ENCODE measurements at places on chromosomes 13 and 19. TPM values are rescaled to one million over a fixed set of nuclear protein-coding genes. Genes with fewer than 3 reads are reported as not detected.

Gene ANGPTL8
- total RNA-seq: not detected

Gene SIGLEC10
- total RNA-seq: not detected

Gene CYP2A6
- total RNA-seq: 0.41 TPM

Gene KLK2
- total RNA-seq: not detected

Gene DMKN
- total RNA-seq: 5.6 TPM

Gene ZNF525
- total RNA-seq: 23.4 TPM

Gene CFD
- total RNA-seq: 9.9 TPM

Gene PSG7
- not detected for total RNA-seq

Gene DPF1
- 7.5 TPM for total RNA-seq

Gene FSD1
- total RNA-seq: 12.1 TPM

Gene CYP2B6
- total RNA-seq: 0.26 TPM

GRCh38 chr19:8592231-8593009 is 15.2 kb upstream of the MYO1F start:
- peak; percentile 84 for DNase-seq

- no peak for DNase-seq
Measured at GRCh38 chr19:51799034-51799773, 4.2 kb downstream of the FPR3 start.

GRCh38 chr19:33375156-33375836 is 1.8 kb downstream of the CEBPG start:
- no peak for DNase-seq

- no peak for DNase-seq
Measured at GRCh38 chr13:75764926-75765310, 128.8 kb downstream of the LMO7 start.

DNA sequence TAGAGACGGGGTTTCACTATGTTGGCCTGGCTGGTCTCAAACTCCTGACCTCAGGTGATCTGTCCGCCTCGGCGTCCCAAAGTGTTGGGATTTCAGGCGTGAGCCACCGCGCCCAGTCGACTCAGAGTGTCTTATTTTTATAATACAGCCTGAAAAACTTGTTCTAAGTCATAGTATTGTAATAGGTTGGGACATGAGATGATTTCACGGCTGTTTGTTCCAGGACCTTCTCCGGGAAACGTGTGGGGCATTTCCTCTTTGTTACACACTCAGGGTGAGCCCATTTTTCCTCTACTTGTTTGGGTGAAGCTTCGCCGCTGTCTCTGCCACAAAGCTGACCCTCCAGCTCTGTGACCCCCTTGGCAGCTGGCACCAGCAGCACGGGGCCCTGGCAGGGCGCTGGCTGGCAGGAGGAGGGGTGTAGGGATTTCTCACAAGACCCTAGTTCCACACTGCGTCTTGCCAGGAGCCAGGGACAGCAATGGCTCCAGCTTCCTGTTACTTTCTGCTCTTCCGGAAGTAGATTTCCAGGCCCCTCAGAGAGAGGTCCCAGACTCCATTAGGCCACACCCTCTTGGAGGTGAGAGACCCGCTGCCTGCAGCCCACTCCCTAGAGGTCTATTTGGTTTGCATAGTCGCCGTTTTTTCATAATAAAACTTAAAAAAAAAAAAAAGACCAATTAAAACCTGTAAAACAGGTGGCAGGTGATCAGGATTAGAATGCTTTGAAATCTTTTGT is 15.6 kb downstream of the FGF21 start:
- DNase-seq: no peak

DNA sequence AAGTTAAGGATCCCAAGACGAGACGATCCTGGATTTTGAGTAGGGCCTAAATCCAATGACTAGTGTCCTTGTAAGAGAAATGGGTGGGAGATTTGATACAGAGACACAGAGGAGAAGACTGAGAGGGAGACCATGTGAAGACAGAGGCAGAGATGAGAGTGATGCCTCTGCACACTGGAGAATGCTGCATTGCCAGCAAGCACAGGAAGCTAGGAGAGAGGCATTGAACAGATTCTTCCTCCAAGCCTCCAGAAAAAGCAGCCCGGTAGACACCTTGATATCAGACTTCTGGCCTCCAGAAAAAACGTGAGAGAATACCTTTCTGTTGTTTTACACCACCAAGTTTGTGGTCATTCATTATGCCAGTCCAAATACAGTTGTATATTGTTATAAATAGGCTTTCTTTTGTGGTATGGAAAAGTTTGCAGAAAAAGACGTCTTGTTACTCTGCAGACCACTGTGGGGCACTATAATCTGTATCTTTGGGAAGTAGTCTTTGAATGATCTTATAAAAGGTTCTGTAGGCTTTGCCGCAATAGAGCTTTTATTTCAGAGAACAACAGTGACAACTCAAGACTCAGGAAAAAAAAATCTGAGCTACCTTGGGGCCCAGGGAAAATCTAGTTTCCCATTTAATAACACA is 17.9 kb upstream of the RFC3 start:
- DNase-seq: no peak

GRCh38 chr13:20672772-20673171 is 30.7 kb upstream of the IL17D start:
- no peak for DNase-seq

- no peak for DNase-seq
Measured at GRCh38 chr13:26976313-26976712, 195.3 kb downstream of the USP12 start.

DNA sequence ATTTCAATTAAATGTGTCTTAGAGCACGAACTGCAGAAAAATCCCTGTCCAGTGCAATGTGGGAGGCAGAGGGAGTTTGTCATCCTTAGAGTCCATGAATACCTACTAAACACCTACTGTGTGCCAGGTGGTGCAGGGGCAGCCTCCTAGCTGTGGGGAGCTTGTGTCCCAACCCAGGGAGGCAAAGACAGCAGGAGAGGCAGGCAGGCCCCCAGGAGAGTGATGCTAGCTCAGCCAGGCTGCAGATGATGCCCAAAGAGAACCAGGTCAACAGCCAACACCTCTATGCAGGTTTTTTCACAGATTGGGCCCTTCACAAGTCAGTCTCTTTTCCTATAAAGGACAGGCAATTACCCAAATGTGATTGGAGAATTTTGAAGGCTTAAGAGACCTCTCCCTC is 108.2 kb upstream of the UQCRFS1 start:
- DNase-seq: no peak

GRCh38 chr19:38216785-38217641 is 7.0 kb downstream of the DPF1 start:
- no peak for DNase-seq

DNA sequence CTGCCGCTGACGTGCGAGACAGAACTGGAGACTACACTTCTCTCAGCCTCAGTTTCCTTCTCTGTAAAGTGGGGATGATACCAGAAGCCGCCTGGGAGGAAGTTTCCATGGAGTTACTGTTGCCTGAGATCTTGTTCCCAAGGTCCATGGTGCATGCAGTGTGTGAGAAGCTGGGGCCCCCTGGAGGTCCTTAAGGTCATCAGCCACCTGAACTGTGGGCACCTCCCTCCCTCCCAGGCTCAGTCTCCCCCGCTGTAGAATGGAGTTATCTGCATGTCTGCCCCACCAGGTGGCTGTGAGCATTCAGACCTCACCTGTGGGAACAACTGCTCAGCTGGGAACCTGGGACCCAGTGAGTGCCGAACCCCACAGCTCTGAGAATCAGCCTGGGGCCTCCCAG is 2.7 kb downstream of the CRX start:
- DNase-seq: no peak

- peak; percentile 25 for DNase-seq
Measured at GRCh38 chr19:30666301-30666803, 294.2 kb downstream of the ZNF536 start.

DNA sequence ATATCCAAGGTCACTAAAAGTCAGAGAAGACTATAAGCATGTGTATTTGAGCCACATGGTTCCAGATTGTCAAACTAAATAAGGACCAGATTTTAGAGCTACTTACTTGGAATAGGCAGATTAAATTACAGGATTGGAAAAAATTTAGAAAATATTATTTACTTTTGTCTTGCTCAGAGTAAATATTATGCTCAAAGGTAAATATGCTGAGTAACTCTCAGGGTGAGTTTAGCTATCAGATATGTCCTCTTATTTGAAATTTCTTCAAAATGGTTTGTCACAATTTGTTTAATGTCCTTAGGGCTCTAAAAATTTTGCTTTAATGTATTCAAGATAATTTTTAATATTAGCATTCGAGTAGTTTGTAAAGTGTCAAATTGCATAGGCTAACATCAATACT is 2455.2 kb downstream of the PCDH9 start:
- no peak for DNase-seq

DNA sequence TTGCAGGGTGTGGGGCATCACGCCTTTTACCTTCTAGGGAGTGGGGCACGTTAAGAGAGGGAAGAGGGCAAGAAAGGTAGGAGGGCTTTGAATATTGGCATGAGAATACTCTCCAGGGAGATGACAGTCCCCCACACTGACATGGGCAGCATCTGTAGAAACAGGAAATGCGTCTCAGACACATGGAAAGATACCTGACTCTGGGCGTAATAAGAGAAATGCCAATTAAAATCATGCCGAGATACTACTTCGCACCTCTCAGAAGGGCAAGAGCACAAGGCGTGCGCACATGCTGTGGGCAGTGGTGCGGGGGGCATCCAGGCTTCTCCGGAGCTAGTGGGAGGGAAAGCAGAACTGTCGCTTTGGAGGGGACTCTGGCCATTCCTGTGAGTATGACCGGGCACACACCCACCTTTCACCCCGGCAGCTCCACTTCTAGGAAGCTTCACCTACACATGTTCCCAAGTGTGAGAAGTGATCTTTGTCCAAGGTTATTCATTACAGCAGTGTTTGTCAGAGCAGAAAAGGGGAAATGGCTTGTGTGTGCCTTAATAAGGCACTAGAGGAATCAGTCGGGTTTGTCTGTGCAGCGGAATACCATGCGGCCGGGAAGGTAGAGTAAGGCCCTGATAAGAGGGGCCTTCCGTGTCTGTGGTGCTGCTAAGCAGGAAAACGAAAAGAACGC is 99.5 kb downstream of the SIPA1L3 start:
- DNase-seq: no peak

- no peak for DNase-seq
Measured at GRCh38 chr19:15631817-15632216, 8.9 kb upstream of the CYP4F3 start.

DNA sequence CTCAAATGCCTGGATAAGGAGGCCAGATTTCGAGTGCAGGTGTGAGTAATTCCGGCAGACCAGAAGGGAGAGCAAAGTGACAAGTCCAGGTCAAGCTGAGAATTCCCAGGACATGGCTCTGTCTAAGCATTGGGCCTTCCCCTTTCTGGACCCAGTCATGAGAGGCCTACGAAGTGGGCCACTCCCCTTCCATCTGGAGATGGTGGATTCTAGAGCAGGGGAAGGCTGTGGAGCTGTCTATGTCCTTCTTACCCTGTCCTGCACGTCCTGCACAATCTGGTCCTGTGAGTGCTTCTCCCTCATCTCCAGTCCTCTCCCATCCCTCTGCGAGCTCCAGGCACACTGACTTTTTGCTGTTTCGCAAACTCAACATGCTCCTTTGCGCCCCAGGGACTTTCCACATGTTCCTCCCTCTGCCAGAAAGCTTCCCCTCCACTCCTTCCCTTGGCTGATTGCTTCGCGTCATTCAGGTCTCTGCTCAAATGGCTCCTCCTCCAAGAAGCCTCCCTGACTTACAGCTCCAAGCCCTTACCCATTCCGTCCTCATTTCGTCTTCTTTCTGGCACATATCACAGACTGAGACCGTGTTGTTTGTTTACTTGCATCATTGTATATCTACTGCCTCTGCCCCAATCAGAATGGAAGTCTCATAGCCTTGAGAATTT is 193.2 kb downstream of the URI1 start:
- DNase-seq: no peak

Data from Panc1 (cell line).